ENCODE measurements at places on chromosomes 4 and X.

GRCh38 chr4:124183926-124184325 is 528.6 kb downstream of the ANKRD50 start:
- DNase-seq: no peak

- no peak for DNase-seq
These were observed 795.7 kb downstream of the ADGRL3 start for GRCh38 chr4:61995717-61996340.

DNA sequence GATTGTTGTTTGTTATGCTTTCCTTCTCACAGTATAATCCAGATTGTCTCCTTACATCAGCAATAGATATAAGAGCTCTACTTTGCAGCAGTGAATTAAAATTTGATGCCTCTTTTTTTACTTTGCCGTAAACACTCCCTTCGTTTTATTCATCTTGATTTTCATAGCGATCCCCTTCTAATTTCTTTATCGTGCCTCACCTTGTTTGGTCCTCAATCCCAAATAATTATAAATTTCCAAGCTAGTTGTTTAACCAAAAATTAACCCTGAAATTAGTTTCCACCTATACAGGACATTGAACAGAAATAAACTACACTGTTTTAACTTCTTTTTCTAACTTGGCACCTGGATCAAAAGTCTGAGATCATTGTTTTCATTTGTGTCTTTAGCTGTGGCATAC is 35.1 kb upstream of the GRID2 start:
- no peak for DNase-seq

GRCh38 chrX:47828984-47829383 is 7.7 kb upstream of the ZNF81 start:
- no peak for DNase-seq

DNA sequence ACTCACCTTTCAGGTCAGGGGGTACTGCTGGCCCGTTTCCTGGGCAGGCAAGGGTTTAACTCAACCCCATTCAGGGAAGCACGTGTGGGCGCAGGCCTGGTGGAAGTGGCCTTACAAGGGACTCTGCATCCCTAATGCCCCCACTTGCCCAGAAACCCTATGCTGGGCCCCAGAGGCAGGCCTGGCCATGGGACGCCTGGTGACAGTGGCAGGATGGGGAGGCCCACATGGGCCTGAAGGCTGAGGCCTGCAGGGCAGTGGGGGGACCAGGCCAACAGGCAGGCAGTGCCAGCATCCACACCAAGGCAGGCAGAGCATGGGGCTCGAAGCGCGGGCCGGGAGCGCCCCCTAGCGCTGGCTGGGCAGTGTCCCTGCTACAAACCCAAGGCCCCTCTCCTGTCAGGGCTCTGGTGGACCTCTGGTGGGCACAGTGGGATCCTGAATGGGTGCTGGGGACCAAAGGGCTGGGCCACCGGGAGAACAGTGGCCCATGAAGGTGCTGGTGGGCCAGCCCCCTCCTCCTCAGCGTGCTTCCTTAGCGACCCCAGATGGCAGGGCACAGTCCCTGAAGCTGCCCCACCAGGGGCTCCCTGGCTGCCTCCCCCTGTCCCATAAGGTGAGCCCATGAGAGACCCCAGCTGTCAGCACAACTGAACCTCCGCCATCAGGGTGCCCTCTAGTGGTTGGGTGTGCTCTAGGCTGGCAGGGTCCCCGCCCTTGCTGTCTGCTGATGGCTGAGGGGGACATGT is 16.8 kb downstream of the FGFR3 start:
- peak; percentile 51 for DNase-seq

GRCh38 chr4:63717384-63717783 is 691.9 kb downstream of the TECRL start:
- peak; percentile 5 for DNase-seq

DNA sequence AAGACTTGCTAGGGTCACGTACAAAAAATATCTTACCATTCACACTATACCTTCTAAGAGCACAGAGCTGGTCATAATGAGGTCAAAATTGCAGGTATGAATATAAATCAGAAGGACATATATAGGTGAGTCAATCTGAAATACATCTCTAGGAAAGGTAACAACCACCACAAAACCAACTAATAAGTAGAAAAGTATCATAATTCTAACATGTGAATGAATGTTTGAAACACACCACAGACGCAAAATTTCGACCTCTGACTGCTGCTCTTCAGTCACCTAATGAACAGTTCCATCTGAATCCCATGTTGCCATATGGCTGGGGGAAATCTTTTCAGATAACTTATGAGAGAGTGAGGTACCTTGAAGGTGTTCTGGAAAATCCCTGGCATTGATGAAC is 22.1 kb downstream of the STAP1 start:
- no peak for DNase-seq

- DNase-seq: no peak
These were observed 3.1 kb downstream of the ZNF185 start for GRCh38 chrX:152900937-152901445.

DNA sequence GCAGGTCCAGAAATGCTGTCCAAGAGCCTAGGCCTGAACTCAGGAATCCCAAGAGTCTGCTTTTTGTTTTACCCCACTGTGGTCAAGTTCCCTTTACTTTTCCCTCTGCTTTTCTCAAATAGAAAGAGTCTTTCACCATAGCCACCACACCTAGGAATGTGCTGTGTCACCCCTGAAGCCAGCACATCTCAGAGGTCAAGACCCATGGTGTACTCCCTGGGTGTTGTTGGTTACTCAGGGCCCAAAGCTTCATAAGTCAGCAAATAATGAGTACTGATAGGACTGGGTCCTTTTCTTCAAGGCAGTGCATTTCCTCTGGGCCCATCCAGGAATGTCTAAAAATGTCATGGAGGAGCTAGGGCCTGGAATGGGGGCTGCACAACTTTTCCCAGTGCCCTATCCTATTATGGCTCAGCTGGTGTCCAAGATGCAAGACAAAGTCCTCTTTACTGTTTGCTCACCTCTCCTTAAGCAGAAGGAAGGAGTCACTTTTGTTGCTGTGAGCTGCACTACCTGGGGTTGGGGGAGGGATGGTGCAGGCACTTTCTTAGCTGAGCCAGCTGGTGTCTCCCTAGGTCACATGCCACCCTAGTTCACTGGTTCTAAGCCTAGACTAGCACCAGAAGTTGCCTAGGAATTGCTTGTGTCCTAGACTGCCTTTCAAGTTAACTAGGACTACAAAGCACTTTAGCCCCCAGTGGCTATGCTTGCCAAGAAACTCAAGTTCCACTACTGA is 62.4 kb upstream of the RXFP1 start:
- no peak for DNase-seq

GRCh38 chrX:123138473-123138872 is 45.6 kb upstream of the GRIA3 start:
- DNase-seq: peak; percentile 0

DNA sequence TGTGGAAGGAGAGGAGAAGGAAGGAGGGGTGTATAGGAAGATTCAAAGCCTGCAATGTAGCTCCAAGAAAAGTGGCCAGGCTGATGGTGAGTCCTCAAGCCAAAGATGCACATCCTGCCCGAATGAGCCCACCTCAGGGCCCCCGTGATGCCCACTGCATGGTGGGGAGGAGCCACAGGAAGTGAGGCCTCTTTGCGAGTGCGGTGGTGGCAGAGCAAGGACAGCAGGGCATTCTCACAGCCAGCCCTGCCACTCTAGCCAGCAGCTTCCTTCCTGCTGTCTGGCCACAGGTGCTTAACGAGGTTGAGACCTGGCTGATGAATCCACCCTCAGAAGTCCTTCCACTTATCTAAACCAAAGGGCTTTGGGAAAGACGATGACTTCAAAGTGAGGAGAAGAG is 55.8 kb downstream of the BCOR start:
- no peak for DNase-seq

DNA sequence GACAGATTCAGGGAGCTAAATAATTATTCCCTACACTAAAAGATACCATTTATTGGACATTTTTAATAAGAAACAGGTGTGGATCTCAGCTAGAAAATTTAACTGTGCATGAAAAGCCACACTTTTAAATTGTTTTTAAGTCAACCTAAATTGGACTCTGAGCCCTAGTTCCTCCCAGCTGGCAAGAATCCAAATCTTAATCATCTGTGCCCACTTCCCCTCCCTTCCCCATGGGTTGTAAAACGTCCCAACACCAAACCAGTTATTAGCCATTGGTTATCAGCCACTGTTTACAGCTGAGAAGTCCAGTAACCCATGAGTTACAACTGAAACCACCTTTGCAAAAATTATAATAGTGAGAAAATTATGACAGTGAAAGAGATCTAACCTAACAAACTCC is 125.6 kb upstream of the S100G start:
- DNase-seq: no peak

DNA sequence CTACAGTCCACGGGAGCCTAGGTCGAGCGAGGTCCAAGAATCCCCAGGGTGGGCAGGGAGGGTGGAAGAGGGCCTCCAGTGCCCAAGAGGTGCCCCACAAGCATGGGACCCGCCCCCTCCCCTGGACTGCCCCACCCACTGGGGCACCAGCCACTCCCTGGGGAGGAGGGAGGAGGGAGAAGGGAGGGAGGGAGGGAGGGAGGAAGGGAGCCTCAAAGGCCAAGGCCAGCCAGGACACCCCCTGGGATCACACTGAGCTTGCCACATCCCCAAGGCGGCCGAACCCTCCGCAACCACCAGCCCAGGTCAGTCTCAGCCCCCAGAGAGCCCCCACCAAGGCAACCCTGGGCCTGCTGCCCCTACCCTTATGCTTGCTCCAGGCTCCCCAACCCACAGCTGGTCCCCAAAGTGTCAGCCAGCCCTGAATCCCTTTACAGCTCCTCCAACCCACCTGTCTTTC is at the start of gene GATA1:
Gene GATA1, plus strand, starts transcription at position 250 of the 460 bp plus-strand sequence. CDS start 4,520 bp downstream, outside the sequence.
- DNase-seq: no peak

DNA sequence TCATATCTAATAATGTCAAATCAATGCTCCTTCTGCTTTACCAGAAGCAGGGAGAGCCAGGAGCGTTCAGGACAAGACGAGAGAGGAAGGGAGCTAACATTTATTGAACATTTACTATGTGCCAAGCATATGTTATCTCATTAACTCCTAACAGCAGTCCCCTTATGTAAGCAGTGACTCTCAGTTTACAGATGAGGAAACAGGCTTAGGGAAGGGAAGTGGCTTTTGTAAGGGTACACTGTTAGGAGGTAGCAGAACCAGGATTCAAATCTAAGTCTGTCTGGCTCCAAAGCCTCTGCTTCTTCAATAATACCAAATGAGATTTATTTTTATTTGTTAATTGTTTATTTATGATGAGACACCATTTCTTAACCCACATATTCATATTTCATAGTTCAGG is 2.6 kb upstream of the STARD8 start:
- DNase-seq: no peak

DNA sequence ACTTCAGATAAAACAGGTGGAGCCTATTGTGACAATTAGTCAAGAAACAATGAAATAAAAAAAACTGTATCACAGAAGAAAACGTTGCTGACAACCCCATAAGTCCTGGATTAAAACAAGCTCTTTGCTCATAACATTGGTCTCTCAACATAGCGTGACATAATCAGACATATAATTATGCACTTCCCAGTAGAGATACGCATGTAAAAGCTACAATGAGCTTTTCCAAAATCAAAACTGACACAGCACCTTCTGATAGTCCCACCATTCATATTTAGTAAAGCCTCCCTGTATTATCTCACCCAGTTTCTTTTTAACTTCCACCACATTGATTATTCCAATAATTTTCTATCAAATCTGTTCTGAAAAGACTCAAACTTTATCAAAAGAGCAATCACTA is 372.1 kb upstream of the SMIM31 start:
- DNase-seq: no peak

- no peak for DNase-seq
These were observed 277.4 kb upstream of the GRIA3 start for GRCh38 chrX:122906726-122907125.

DNA sequence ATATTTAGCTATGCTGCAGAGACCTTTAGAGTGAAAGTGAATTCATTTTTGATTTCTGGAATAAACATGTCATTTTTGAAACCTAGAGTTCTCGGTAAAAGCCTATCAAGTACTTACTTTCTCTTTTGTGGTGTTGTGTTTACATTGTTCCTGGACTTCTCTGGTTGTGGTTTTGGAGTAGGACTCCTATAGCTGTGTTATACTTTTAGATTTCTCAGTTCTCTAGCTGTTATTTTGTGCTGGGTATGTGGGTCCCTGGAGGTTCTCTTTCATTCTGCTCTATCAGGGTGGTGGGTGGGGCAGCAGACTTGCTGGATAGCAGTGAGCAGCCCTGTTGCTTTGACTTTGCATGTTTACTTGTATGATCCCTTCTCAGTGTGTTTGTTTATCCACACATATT is 25.6 kb upstream of the MSMO1 start:
- no peak for DNase-seq

DNA sequence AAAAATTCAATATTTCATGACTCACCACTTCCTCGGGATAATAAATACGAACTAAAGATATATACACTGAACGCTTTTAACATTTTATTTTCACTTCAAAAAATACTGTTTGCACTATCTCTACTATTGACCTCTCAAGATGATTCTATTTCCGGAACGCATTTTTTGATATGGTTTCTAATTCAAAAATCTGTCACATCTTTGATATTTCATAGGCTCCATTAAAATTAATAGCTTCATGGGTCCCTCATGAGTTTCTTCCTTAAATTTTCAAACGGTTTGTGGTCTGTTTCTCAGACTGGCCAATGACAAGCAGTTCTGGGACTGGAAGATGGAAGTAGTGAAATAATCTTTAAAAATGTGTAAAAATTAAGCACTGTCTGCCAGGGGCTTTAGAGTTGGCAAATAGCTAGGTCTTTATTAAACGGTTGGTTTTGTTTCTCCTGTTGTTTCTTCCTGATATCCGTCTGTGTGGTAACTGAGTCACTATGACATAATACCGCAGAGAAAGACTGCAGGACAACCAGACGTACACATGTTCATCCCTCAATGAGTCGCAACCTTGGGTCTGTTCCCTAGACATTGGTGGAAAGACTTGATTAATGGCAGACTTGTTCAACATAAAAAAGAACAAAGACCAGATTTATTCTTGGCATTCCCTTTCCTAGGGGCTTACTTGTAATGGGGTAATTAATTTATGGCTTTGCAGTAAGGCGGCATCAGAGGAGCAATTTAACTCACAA is 133.8 kb downstream of the PALLD start:
- peak; percentile 53 for DNase-seq

- DNase-seq: no peak
These were observed 34.8 kb downstream of the GC start for GRCh38 chr4:71749008-71749594.

- no peak for DNase-seq
These were observed 36.3 kb downstream of the HTT-AS start for GRCh38 chr4:3037957-3038461.

GRCh38 chr4:118843237-118843636 is 7.3 kb upstream of the SEC24D start:
- DNase-seq: no peak

DNA sequence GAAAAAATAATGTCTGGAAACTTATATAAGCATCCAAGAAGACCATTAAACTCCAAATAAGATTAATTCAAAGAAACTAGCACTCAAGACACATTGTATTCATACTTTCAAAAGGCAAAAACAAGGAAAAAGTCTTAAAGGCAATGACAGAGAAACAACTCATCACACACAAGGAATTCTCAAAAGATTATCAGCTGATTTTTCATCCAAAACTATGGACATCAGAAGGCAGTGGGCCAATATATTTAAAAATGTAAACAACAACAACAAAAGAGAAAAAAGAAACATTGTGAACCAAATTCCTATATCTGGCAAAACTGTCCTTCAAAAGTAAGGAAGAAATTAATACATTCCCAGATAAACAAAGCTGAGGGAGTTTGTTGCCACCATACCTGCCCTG is 711.4 kb upstream of the GALNTL6 start:
- DNase-seq: no peak
